ENCODE measurements at places on chromosomes 13 and 19. TPM values are rescaled to one million over a fixed set of nuclear protein-coding genes. Genes with fewer than 3 reads are reported as not detected.

ITGBL1 gene
- not detected for total RNA-seq

IZUMO2 gene
- total RNA-seq = not detected

DNA sequence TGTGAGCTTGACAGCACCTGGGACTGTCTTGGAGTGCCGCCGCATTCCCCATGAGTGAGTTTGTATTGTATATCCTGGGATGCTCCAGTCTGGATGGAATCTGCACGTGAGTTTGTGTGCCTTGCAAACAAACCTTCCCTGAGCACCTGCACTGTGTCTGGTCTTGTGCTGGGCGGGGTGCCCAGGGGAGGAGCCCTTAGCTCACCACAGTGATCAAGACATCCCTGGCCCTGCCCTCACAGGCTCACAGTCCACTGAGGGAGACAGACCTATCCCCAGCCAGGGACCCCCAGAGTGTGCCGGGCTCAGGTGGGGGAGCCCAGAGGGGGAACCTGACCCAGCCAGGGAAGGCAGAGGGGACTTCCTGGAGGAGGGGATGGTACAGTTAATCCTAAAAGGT is 1.7 kb upstream of the BCAM start:
- DNase-seq = no peak
- H3K27me3 ChIP-seq = peaks cover 11% of the 10 kb centered on the region
- no peak overlapping the region for H3K4me3 ChIP-seq
- H3K36me3 ChIP-seq = no peaks in the 10 kb centered on the region

GRCh38 chr19:39941615-39942365 is 7.4 kb upstream of the FCGBP start:
- peak overlapping the region; percentile 88 for H3K27ac ChIP-seq
- H3K27me3 ChIP-seq = no peaks in the 10 kb centered on the region
- DNase-seq = peak; percentile 66
- peaks cover 77% of the 10 kb centered on the region for H3K4me1 ChIP-seq

- H3K4me1 ChIP-seq = no peaks in the 10 kb centered on the region
- H3K36me3 ChIP-seq = peaks cover 8% of the 10 kb centered on the region
- DNase-seq = no peak
- peak overlapping the region; percentile 41 for H3K27ac ChIP-seq
- no peaks in the 10 kb centered on the region for H3K27me3 ChIP-seq
Measured at GRCh38 chr13:36840718-36841250, 21.8 kb downstream of the RFXAP start.

DACT3 gene
- total RNA-seq = 0.31 TPM

- H3K36me3 ChIP-seq = no peaks in the 10 kb centered on the region
- DNase-seq = no peak
Measured at GRCh38 chr19:7795555-7796161, 32.6 kb downstream of the CLEC4M start.

GRCh38 chr13:112943309-112944125 is 25.5 kb upstream of the MCF2L start:
- H3K4me3 ChIP-seq = peak overlapping the region; percentile 40
- H3K4me1 ChIP-seq = peaks cover 6% of the 10 kb centered on the region
- peaks cover 39% of the 10 kb centered on the region for H3K27me3 ChIP-seq
- H3K36me3 ChIP-seq = no peaks in the 10 kb centered on the region
- H3K27ac ChIP-seq = no peak overlapping the region

DNA sequence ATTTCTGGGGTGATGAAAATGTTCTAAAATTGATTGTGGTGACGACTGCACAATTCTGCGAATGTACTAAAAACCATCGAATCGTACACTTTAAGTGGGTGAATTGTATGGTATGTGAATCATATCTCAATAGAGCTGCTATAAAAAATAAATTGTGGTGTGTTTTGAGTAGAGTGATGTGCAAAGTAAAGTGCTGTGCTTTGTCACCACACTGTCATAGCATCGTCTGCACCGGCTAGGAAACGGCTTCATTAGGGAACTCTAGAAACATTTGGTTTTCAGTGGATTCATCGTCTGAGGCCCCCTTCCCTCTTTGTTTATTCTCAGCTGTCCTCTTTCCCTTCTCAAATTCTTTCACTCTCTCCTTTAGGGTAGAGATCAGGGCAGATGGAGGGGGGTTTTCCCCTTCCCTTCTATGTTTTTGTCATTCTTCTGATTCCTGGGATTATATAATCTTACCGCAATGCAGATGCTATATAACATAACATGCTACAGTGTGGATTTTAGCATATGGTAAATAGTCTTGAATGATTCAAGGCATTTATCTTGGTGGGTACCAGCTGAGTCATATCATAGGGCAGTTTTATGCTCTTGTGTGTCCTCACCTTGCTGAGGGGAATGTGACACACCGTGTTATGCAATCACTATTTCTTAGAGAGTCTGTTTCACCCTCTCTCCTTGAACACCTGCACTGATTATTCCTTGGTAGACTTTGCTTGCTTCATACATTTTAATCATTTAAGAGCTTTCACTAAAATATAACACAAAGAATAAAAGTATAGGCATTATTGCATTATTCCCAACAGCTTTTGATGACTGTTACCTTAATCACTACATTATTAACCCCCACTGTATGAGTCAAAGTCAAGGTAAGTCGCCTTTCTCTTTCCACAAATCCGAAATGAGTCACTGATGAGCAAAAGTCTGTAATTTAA is 239.4 kb downstream of the DCLK1 start:
- DNase-seq = no peak
- no peak overlapping the region for H3K4me3 ChIP-seq
- no peaks in the 10 kb centered on the region for H3K4me1 ChIP-seq
- H3K36me3 ChIP-seq = no peaks in the 10 kb centered on the region

ZSCAN18 gene
- 20.6 TPM for total RNA-seq

GSX1 gene
- not detected for total RNA-seq

- H3K4me3 ChIP-seq = no peak overlapping the region
- peak overlapping the region; percentile 92 for H3K27ac ChIP-seq
- peaks cover 24% of the 10 kb centered on the region for H3K4me1 ChIP-seq
Measured at GRCh38 chr19:34666200-34666957, 10.6 kb downstream of the SCGB2B2 start.

THSD8 gene
- total RNA-seq = 27.0 TPM

DNA sequence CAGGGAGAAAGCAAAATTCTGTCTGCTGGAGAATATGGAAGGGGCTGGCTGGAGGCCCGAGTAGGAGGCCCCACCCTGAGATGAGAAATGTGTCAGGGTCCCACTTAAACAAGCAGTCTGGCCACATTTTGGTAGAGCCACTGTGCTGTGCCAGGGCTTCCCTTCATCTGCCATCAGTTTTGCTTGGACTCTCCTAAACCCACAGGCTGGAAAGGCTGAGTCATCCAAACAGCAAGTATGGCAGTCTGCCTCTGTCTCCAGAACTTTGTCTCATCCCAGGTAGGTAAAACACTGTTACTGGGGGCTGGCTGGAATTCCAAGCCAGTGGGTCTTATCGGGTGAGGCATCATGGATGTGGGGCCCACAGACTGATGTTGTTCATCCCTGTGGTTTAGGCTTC is 1390.6 kb downstream of the UQCRFS1 start:
- H3K36me3 ChIP-seq = no peaks in the 10 kb centered on the region
- H3K27me3 ChIP-seq = no peaks in the 10 kb centered on the region
- H3K4me1 ChIP-seq = no peaks in the 10 kb centered on the region

- peaks cover 79% of the 10 kb centered on the region for H3K27me3 ChIP-seq
- H3K36me3 ChIP-seq = no peaks in the 10 kb centered on the region
- no peak within 1 kb of the TSS for H3K27ac ChIP-seq
- DNase-seq = no peak
- H3K4me3 ChIP-seq = no peak within 1 kb of the TSS
Measured at GRCh38 chr13:110306960-110307766, at the start of the genes COL4A1 and COL4A2. Gene COL4A1 (minus strand): TSS chr13:110307157. CDS start chr13:110307027, 130 bp downstream. Gene COL4A2 (plus strand): TSS chr13:110307284. CDS start chr13:110307904, 620 bp downstream.

CYP2A6 gene
- total RNA-seq = not detected
